ENCODE measurements at places on chromosomes 16 and 17.

- DNase-seq, result no peak
Measured at GRCh38 chr17:3959295-3959899, 4.8 kb downstream of the ATP2A3 start.

DNA sequence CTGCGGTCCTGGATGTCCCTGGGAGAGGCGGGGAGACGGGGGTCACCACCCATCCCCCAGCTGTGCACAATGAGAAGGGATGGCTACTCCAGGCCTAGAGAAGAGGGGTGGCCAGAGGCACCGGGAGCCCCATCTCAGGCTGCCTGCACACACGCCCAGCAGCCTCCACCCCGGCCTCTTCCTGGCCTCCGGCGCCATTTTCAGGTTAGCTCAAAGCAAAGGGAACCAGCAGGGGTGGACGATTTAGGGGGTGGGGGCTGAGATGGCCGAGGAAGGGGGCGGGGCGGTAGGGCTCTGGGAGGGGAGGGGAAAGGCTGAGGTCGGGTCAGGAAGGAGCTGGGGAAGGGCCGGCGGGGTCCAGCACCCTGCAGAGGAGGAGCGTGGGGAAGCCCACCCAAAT is 42.8 kb downstream of the SRCIN1 start:
- DNase-seq, result no peak

- no peak for DNase-seq
Measured at GRCh38 chr16:12588510-12588909, 215.2 kb downstream of the CPPED1 start.

GRCh38 chr17:199806-200545 is 18.5 kb upstream of the DOC2B start:
- no peak for DNase-seq

- no peak for DNase-seq
Measured at GRCh38 chr16:65021852-65022595, 99.8 kb downstream of the CDH11 start.

Data from cardiac muscle cell (in vitro differentiated cells and primary cell).